ENCODE measurements at places on chromosomes 5 and 9. TPM values are rescaled to one million over a fixed set of nuclear protein-coding genes. Genes with fewer than 3 reads are reported as not detected.

Gene TRPM6
- 0.96 TPM for total RNA-seq

Gene SHOC1
- not detected for total RNA-seq

Gene C9orf50
- total RNA-seq = not detected

Gene TTC39B
- total RNA-seq = 2.7 TPM

Gene CDH18
- total RNA-seq = not detected

Gene CFAP77
- not detected for total RNA-seq

Gene CAMK2A
- total RNA-seq = not detected

Gene ZNF454
- 2.8 TPM for total RNA-seq

Gene ORM2
- 0.64 TPM for total RNA-seq

Gene DMRT1
- total RNA-seq = not detected

Gene RUSC2
- 116 TPM for total RNA-seq

Gene PCDHB10
- total RNA-seq = 0.21 TPM

Gene DNAJA1
- 53.6 TPM for total RNA-seq

Gene PCDHA12
- total RNA-seq = not detected

Gene COL5A1
- total RNA-seq = 99.6 TPM

Gene NSMF
- 231 TPM for total RNA-seq

Gene SLC36A1
- total RNA-seq = 19.9 TPM

Gene FBXW2
- total RNA-seq = 35.5 TPM

Gene STKLD1
- not detected for total RNA-seq

Gene RASA1
- 30.5 TPM for total RNA-seq

Gene TRIM36
- 31.7 TPM for total RNA-seq

Gene SPINK13
- not detected for total RNA-seq

Gene CCNO
- total RNA-seq = 43.2 TPM

Gene AOPEP
- 333 TPM for total RNA-seq

Gene SLC6A7
- not detected for total RNA-seq

Gene MRPL41
- 121 TPM for total RNA-seq

Gene PCDHA1
- not detected for total RNA-seq

Gene ADAMTS12
- 1.4 TPM for total RNA-seq

Gene HRCT1
- total RNA-seq = 32.7 TPM

Gene FBP2
- not detected for total RNA-seq

Gene IER5L
- total RNA-seq = 86.1 TPM

Gene HEMGN
- total RNA-seq = not detected

Measured in ascending aorta (tissue), 2 donors.